ENCODE measurements at places on chromosomes 3 and 15.

- no peak for DNase-seq
These were observed 69.3 kb downstream of the MCTP2 start for GRCh38 chr15:94300612-94301011.

GRCh38 chr3:180918542-180918941 lies 6.1 kb downstream of the FXR1 start:
- no peak for DNase-seq

GRCh38 chr15:53807501-53807900 lies 48.0 kb upstream of the WDR72 start:
- no peak for DNase-seq

GRCh38 chr3:39250116-39250747 lies 29.6 kb downstream of the CX3CR1 start:
- DNase-seq: no peak

DNA sequence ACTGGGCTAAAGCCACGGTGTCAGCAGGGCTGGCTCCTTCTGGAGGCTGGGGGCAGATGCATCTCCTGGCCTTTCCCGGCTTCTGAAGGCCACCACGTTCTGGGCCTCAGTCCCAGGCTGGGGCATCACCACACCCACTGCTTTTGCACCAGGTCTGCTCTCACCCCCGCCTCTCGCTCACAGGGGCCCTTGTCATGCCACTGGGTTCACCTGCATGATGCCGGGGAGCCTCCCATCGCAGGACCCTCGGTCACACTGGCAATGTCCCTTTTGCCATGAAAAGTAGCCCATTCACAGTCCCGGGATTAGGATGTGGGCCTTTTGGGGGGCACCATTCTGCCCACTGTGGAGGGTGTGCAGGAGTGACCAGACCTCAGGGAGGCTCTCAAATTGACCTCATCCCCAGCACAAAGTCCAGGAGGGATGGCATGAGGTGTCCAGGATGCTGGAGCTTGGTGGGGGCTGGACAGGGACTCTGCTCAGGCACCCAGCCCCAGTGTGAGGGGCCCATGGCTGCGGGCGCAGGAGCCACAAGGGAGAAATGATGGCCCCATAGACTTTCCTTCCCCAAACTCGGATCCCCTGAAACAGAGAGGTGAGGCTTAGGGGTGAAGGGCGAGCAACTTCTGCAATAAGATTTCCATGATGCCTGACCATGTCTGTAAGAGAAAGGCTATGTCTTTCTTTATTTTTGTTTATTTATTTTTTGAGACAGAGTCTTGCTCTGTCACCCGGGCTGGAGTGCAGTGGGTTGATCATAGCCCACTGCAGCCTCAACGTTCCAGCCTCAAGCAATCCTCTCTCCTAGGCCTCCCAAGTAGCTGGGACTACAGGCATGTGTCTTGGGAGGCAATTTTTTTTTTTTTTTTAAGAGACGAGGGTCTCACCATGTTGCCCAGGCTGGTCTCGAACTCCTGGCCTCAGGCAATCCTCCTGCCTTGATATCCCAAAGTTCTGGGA lies 189.1 kb downstream of the GOLGA6L6 start:
- DNase-seq: no peak

GRCh38 chr3:142987080-142987700 lies 14.2 kb upstream of the U2SURP start:
- DNase-seq: no peak

DNA sequence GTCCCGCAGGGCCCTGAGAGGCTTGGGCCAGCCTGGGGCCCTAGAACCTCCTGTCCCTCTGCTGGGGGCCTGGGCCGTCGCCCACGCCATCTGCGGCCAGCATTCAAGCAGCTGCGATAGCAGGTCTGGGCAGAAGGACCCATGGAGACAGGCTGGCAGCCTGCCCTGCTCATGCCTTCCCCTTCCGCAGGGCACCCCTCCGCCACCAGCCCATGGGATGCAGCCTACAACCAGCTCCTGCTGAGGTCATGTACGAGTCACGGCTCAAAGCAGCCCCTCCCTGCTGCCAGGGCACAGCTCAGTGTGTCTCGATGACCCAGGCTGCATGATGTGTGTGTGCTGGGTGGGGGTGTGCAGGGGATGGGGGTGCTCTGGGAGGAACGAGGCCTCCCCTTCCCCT lies 27.8 kb downstream of the DUSP7 start:
- DNase-seq: no peak

DNA sequence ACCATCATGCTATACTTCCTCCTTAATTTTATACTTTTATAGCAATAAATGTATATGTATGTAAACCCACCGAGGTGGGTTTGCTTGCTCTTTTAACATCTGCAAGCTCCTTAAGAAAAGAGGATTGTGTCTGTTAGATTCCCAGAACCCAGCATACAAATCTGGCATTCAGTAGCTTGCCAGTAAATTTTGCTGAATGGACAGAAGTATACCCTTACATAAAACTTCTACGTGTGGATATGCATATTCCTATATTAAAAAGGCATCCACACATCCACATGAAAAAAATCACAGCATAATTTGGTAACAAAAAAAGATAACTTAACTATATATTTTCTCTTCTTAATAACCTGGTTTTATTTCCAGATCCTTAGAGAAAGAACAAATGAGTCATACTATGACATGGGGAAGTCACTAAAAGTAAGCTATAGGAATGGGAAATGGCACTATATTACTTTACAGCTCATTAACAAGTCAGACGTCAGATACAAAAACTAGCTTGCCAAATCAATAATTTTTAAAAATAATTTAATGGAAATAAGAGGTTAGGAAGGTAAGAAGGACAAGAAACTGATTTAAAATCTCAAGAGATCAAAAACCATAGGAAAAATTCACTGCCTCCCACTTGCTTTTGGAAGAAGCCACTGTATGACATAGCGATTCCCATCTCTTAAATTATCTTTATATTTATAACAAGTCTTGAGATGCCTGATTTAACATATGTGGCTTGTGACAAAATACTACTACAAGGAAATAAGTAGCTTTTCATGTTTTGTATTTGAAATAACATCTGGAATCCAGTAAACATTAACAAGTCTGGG lies 68.7 kb downstream of the SUMF1 start:
- DNase-seq: no peak

DNA sequence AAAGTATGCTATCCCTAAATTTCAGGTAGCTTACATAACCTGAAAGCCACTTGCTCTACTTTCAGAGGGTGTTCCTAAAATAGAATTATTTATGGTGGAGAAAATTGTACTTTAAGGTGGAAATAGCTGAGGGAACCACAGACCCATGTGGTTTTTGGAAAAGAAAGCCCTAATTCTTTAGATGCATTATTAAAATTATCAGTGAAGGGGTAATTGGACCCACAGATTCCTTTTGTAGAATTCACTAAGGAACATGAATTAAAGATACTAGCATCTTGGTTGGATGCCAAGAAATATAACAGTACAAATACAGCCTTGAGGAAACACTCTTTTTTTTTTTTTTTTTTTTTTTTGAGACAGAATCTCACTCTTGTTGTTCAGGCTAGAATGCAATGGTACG lies 37.8 kb downstream of the DPPA2 start:
- DNase-seq: no peak

- DNase-seq: no peak
These were observed 851.0 kb downstream of the DIPK2A start for GRCh38 chr3:144822671-144823070.

GRCh38 chr15:58294681-58295254 lies 137.0 kb upstream of the LIPC start:
- no peak for DNase-seq

DNA sequence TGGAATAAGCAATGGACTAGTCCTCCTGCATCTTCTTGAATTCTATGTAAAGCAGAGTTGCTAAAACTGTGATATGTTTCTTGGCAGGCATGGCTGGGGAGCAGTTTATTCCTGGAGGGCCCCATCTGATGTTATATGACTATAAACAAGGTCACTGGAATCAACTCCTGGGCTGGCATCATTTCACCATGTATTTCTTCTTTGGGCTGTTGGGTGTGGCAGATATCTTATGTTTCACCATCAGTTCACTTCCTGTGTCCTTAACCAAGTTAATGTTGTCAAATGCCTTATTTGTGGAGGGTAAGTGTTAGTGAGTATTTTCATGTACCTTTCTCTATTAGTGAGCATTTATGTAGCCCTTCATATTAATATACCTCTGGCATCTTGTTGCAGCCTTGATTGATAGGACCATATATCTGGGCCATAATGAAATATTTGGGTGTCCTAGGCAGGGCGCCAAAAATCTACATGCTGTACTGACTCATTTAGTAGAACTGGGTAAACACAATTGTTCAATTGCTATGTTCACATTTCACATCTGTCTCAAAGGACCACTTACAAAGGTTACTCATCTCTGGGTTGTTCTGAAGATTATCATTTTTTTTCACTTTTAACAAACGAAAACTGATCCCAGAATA lies 52.6 kb upstream of the ADGRG7 start:
- no peak for DNase-seq

DNA sequence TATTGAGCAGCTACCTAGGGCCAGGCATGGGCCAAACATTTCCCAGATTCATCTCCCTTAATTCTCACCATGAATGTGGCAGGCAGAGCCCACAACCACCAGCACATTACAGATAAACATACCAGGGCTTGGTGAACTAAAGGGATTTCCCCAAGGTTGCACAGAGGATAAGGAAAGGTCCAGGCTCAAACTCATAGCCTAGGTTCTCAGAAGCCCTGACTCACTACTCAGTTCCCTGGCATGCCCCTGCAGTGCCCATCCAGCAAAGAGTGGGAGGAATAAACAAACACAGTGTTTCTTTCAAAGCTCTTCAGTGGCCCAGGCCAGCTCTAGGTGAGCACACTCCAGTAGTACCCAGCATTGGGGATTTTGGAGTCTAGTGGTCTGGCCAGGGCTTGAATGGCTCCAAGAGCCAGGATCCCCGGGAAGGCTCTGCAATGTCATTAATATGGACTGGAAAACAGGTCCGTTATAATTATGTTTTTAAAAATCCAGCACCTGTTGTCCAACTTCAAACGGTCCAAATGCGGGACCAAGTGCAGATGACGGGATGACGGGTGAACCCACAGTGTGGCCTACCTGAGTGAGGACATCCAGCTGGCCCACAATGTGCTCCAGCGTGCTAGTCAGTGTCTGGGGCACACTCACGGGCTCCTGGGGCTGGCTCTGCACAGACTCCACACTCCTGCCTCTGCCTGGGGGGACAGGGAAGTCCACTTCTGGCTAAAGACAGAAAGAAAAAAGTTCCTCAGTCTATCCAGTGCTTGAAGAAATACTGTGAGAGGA lies 39.8 kb upstream of the DUSP7 start:
- DNase-seq: no peak

GRCh38 chr3:64047787-64048186 lies 24.5 kb upstream of the PSMD6 start:
- no peak for DNase-seq

GRCh38 chr15:63860155-63860554 lies 26.4 kb upstream of the HERC1 start:
- no peak for DNase-seq

DNA sequence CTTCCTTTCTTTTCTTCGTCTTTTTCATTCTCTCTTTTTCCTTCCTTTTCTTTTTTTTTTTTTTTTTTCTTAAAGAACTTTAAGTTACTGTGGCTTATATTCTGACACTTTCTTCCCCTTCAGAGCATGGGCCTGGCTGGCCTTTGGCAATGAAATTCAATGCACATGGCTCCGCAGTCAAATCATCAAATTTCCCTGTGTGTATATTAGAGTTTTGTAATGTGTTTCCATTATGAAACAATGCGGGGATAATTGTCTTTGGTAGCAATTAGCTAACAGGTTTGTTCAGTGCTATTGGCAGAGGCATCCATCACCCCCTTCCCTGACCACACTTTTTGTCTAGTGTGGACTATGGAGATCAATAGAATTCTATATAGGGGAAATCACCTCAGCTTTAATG lies 80.5 kb downstream of the CDIN1 start:
- no peak for DNase-seq

DNA sequence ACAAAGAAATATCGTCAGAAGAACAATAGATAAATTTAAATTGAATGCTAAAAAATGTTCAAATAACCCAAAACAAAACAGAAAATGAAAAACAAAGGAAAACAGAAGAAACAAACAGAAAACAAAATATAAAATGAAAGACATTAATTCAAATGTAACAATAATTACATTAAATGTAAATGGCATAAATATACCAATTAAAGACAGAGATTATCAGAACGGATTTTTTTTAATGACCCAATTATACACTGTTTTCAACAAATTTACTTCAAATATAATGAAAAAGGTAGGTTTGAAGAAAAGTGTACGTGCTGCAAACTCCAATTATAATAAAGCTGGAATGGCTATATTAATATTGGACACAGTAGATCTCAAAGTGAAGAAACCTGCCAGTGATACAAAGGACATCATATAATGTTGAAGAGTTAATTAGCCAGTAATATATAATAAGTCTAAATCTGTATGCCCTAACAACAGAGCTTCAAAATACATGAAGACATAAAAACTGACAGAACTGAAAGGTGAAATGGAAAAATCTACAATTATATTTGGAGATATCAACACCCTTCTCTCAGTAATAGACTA lies 193.8 kb downstream of the ZBTB20 start:
- DNase-seq: no peak

- no peak for DNase-seq
These were observed 19.1 kb upstream of the MAGEF1 start for GRCh38 chr3:184730924-184731323.

GRCh38 chr3:135216659-135217058 lies 421.6 kb downstream of the EPHB1 start:
- no peak for DNase-seq

GRCh38 chr3:41193794-41194539 lies 5.3 kb upstream of the CTNNB1 start:
- no peak for DNase-seq

DNA sequence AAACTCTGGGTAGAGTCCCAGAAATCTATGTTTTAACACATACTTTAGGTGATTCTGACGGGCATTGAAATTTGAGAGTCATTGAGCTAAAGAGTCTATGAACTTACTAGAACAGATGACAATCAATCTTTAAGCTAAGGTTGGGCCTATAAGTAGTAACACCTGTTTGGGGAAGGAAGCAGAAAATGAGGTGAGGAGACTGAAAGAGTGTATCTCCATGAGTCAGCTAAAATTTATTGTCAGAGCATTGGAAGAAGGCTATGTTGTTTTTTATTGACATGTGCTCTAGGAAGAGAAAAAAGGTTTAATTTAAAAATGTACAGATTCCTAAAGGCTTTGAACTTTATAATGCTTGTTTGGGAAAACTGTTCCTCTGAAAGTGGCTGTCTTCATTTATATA lies 42.9 kb downstream of the TPRG1 start:
- DNase-seq: no peak

DNA sequence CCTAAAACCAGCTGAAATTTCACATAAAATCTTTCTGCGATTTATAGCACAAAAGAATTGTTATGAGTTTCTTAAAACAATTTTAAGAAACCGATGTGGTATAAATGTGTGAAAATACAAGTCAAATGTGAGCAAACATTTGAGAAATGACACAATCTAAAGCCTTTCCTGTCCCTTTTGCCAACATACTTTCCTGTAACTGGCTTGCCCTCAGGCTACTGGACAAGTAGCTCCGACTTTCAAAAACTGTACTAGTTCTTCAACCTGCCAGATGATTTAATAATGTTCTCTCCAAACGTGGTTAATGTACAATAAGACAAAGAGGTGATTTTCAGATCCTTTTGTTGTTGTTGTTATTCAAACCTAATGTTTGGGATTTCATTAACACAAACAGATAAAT lies 105.9 kb upstream of the ARHGEF26 start:
- DNase-seq: no peak

- no peak for DNase-seq
These were observed 73.4 kb downstream of the SCN5A start for GRCh38 chr3:38576131-38576525.

GRCh38 chr3:10344147-10344943 lies 23.4 kb upstream of the SEC13 start:
- DNase-seq: no peak

GRCh38 chr15:55260562-55261131 lies 29.0 kb downstream of the RAB27A start:
- no peak for DNase-seq
